Cortex of kidney (tissue), 1 donor: ENCODE measurements at places on chromosomes 11 and 22.

DNA sequence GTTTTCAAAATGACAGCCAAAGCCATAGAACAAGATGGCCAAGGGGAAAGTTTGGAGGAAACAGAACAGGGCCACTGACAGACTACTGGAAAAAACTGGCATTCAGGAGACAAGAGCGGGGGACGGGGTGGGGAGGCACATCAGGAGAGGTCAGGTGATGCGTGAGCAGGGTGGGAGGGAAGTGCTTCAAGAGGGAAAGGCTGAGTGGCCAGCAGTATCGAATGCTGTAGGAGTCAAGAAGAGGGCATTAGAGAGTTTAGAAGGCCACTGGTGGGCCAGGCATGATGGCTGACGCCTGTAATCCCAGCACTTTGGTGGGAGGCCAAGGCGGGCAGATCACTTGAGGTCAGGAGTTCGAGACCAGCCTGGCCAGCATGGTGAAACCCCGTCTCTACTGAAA, 8.2 kb downstream of the GTPBP1 start:
- no peak for DNase-seq

- no peak for DNase-seq
Observed at GRCh38 chr11:70647188-70648166, 249.1 kb downstream of the CTTN start.

DNA sequence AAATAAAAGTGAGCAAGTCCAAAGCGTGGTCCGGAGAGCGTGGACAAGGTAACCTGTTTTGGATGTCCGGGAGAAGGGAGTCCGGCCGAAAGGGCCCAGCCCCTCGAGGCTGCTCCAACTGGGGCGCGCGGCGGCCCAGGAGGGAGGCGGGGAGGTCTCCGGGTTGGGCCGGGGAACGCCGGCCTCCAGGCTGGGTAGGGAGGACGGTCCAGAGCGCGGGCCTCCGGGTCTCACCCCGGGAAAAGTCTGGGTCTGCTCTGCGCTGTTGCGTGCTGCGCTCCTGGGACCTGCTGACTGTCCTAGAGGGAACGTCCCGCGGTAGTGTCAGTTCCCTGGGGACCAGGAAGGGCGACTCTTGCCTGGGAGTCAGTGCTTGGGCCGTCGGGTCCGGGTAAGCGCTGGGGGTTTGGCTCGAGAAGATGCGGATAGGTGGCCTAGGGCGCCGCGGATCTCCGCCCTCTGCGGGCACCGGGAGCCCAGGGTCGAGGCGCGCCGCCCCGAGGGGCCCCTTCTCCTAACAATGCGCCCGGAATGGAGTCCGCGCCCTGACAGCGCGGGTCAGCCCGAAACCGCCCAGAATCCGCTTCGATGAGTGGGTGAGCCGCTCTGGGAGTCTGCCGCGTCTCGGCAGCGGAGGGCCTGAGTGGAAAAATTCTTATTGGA, 988 bp upstream of the FLI1 start:
- no peak for DNase-seq

DNA sequence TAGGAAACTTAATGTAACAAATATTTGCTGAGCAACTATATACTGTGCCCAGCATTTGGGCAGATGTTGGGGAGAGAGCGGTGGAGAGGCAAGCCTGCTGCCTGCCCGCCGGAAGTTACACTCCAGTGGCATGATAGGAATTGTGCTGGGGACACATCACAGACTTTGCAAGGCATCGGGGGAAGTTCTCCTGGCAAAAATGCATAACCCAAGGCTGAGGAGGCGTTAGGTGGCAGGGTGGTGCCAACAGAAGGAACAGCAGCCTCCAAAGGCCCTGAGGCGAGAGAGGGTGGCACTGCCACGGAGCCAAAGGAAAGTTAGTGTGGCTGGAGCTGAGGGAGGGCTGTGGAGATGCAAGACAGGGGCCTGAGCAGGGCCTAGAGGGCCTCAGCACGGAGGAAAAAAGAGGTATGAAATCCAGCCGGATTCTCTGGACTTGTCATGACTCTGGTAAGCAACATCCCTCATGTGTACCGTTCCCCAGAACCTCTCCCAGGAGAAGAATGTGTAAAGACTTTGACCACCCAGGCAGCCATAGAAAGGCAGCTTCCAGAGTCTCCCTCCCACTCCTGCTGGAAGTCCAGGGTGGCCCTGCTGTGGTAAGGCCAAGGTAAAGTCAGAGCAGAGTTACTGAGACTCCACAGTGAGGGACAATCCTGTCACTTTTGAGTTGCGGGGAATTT, 76.1 kb upstream of the RAB1B start:
- no peak for DNase-seq

DNA sequence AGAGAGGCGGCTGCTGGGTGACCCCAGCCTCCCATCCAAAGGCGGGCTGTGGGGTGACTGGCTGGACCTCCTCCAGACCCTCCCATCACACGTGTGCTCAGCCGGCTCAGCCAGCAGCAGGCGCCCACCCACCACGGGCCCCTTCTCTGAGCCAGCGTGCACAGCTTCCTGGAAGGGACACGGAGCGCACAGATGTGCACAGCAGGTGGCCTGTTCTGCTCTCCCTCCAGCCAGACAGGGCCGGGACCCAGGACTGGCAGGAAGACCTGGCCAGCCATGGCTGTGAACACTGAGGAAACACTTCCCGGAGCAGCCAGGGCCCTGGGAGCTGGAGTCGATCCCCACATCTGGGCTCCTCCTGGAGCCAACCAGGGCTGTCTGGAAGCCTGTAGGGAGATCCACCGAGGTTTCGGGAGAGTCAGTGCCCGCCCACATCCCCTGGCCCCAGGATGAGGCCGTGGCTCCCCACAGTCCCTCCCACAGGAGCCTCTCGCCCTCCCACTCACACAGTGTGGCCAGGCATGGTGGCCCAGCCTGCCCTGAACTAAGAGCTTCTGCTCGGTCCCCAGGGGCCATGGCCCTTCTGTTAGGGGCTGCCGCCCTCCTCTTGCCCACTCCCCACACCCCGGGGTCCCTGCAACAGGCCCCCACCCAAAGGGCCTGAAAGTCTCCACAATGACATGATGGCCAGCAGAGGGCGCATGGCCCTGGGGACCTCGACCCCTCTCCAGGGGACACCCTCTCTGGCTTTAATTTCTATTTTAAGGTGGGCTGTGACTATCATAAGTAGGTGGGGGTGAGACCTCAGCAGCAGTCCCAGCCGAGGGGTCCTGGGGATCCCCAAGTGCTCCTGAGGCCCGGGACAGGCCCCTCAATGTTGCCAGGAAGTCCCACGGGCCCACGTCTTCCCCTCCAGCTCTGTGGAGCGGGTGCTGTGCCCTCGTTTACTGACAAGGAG, 90.6 kb upstream of the FGF3 start:
- no peak for DNase-seq

DNA sequence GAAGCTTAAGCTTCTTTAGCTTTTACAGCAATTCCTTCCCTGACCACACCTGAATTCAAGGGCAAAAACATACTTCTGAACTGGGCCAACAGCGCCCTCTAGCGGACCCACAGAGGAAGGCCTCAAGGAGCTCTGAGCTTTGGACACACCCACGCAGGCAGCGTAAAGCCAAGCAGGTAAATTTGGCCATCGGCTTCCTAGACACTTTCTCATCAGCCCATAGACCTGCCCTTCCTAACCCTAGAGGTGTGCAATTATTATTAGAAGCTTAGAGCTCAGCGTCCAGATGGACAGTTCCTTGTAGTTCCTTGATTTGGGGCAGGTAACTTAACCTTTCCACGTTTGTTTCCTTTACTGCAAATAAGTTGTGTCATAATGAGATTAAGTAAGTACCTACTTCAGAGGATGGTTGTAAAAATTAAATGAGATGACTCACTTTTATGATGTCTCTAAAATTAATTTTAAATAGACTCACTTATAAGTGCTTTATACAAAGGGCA, 25.7 kb upstream of the HMGXB4 start:
- DNase-seq = no peak

DNA sequence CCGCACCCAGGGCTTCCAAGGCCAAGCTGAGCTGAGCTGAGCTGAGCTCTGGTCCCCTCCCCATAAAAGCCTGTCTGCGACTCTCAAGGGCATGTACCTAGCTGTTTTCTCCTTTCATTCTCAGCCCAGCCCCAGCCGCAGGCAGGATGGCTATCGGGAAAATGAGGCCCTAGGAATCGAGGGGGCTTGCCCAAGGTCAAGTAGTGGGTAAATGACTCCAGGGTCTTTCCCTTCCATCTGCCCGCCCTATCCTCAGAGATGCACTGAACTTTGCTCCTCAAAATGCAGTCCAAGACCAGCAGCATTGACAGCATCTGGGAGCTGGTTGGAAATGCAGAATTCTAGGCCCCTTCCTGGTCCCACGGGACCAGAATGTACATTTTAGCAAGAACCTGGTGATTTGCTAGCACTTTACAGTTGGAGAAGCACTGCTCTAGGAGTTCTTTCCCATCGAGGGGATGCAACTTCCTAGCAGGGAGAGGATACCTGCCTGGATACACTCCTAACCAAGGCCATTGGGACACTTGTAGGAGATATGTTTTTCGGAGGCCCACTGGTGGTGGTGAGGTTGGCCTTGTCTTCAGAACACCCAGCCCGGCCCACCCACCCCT, 43.2 kb upstream of the ACCSL start:
- no peak for DNase-seq
